ENCODE measurements at places on chromosomes 2 and 18.

GRCh38 chr18:3330622-3331021 lies 68.7 kb downstream of the MYL12B start:
- no peak for DNase-seq

DNA sequence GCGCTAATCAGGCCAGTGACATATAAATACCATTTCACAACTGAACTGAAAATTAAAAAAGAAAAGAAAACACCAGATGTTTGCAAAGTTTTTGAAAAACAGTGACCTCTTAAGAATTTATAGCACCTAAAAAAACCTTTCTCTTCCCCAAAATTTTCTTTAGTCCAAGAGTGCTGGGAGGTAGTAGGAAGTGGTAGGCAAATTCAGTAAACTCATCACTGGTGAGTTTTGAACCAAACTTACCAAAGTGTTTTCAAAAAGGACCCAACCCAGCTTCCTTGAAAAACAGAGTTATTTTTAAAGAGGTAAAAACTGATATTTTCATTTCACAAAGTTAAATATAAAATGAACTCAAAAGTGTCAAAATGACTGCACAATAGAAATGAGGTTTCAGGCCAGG lies 90.4 kb downstream of the TMEM247 start:
- DNase-seq, result no peak

DNA sequence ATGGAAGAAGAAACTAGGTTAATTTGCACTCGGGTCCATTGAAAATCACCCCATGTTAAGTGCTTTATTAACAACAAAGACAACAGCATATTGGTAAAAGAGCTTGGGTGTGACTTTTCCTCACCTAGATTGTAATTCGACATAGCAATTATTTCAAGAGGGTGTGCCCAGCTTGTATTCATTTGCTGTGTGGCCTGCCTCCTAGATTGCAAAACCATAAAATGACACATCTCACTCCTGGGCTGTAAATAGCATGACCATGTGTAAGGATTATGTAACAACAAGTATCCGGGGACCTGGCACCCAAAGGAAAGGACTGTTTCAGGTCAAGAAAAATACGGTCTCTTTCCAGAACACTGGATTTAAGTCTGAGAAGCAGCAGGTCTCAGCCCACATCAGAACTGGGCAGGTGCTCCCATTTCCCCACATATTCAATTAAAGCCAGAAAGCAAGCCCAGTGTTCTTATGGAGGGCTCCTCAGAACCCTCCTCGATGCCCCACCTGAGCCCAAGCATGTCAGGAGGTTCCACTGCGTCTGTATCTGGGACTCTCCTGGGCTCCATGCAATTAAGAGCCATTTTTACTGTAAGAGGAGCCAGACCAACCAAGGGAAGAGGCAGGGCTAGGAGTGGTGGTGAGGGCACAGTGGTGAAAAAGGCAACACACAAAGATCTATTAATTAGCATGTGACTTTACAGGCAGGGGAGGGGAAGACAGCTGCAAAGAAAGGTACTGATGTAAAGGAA lies 39.2 kb downstream of the MREG start:
- DNase-seq, result no peak

DNA sequence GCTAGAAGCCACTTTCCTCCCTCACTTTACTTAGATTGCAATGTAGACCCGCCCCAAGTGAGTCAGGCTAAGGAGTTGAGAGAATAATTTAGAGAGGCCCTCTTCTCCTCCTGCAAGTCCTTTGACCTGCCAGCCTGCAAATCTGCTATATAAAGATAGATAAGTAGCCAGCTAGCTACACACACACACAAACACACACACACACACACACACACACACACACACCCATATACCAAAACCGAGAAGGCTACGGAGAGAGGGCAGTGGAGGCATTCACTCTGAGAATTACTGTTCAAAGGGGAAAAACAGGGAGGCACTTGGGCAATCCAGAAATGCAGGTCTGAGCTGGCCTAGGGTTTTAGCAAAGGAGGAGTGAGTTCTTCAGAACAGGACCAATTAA lies 23.0 kb upstream of the SMAD7 start:
- DNase-seq, result no peak

DNA sequence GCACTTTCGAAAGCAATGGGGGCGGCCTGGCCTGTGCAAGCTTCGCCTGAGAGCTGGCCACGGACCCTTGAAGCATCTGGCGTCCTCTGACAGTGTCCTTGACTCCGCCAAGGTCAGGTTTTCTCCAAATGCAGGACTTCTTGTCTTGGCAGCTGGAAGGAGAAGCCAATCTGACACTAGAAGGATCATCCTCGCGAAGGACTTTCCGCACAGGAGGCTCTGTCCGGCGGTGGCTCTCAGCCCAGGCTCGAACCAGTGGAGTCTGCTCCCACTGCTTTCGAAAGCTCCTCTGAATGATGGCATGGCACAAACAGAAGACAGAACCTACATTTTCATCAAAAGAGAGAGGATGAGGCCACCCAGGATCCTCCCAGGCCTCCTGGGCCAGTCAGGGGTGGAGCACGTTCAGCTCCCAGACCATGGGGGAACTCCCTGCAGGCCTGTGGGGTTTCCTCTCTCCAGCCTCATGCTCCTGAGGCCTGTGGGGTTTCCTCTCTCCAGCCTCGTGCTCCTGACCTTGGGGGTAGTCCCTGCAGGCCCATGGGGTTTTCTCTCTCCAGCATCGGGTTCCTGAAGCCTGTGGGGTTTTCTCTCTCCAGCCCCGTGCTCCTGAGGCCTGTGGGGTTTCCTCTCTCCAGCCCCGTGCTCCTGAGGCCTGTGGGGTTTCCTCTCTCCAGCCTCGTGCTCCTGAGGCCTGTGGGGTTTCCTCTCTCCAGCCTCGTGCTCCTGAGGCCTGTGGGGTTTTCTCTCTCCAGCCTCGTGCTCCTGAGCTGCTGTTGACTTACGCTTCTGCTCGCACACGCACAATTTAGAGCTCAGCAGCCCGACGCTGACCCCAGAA lies 396.5 kb upstream of the SALL3 start:
- DNase-seq, result no peak

- DNase-seq, result no peak
Measured at GRCh38 chr2:133526530-133527300, 41.5 kb downstream of the NCKAP5 start.
